Breast epithelium (tissue), 4 donors: ENCODE measurements at places on chromosomes 6 and 20. TPM values are rescaled to one million over a fixed set of nuclear protein-coding genes. Genes with fewer than 3 reads are reported as not detected.

FNDC11 gene
- total RNA-seq: 0.33 TPM

GRCh38 chr6:53301801-53302537, 46.8 kb downstream of the ELOVL5 start:
- no peak for DNase-seq

DNA sequence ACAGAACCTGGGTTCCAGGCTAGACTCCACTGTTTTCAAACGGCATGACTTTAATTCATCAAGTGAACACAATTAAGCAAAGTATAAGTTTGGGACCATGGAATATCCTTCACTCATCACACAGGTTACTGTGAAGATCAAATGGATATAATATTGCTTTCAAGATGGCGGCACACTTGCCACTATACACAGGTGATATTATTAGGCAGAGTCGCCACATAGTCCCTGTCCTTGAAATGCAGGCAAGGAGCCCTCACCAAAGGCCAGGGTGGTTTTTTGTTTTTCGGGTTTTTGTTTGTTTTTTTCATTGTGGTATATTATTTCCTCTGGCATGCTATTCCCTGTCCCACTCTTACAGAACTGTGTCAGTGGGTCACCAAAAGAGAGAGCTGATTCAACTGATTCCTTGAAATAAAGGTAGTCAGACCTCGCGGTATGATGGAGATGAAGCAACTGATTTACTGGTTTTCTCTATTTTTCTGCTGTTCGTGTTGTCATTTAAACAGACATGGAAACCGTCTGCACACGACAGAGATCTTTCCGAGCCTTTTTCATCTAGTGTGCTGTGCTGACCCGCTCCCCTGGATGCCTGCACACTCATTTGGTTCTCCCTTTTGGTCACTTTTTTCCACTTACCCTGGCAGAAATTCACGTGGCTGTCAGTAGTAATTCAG, 29.7 kb downstream of the MYB start:
- no peak for DNase-seq

GRCh38 chr20:44910690-44911262, 916 bp downstream of the PABPC1L start:
- DNase-seq: no peak

GRCh38 chr6:25930532-25931410, at the start of gene SLC17A2:
TSS of gene SLC17A2 (minus strand) at chr6:25930691. CDS start at chr6:25925796, 4,895 bp downstream.
- no peak for DNase-seq

SNAP25 gene
- total RNA-seq: 0.32 TPM

DNA sequence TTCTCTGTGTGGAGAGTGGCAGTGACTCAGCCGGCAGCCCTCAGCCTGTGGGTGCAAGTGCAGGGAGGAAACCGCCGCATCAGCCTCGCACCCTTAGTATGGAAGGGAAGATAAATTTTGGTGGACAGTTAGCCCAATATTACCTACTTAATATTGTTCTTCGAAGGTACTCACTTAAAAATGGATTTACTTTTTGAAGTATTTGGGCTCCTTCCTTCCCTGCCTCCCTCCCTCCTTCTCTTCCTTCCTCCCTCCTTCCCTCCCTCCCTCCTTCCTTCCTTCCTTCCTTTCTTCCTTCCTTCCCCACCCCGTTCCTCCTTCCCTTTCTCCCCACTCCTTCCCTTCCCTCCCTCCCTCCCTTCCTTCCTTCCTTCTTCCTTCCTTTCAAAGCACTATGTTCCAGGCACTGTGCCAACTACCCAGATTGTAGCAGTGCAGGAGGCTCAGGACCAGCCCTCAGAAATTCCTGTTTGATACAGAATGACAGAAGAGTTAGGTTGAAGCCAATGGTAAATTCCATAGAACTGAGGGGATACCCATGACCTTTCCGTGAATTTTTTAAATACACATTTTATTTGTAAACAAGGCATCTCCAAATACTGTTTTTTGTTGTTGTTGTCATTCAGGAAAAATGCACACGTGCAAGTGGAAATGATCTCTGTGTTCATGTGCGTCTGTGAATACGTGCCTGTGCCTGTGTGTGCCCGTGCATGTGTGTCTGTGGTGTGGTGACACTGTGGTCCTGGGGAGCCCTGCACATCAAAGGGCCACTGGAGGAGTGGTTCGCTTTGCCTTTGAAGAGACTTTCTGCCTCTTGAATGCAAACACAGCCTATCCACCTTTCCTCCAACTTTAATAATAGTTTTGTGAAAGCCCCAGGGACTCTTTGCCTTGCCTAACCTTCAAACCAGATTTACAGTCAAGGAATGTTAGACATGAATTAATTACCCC, 141.7 kb downstream of the EDN3 start:
- DNase-seq: no peak

DNA sequence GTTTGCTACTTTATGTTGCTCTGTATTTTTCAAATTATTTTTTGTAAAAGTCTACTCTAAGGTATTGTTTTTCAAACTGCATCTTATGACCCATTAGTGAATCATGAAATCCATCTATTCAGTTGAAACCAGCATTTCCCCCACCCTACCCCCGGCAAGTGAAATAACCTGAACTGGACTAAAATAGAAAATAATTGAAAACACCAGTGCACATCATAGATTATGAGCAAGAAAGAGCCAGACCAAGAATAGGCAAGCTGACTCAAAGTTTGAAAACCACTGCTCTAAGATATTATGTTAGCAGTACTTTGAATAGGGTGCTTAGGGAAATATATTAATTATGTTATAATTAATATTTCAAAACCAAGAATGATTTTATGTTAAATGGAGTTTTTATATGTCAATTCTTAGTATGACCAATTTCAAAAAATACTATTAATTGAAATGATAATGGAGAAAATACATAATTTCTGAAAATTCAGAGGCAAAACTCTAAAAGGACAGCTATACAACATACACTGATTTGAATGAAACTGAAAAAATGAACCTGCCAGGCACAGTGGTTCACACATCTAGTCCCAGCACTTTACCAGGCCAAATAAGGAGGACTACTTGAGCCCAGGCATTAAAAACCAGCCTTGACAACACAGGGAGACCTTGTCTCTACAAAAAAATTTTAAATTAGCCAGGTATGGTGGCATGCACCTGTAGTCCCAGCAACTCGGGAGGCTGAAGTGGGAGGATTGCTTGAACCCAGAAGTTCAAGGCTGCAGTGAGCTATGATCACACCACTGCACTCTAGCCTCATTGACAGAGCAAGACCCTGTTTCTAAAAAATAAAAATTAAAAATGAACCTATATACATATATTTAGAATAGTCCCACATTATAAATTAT, 112.0 kb downstream of the CDK19 start:
- DNase-seq: no peak

MAP7 gene
- total RNA-seq: 16.4 TPM

- no peak for DNase-seq
These were observed 117.9 kb downstream of the GMDS start for GRCh38 chr6:2127484-2127911.

DNA sequence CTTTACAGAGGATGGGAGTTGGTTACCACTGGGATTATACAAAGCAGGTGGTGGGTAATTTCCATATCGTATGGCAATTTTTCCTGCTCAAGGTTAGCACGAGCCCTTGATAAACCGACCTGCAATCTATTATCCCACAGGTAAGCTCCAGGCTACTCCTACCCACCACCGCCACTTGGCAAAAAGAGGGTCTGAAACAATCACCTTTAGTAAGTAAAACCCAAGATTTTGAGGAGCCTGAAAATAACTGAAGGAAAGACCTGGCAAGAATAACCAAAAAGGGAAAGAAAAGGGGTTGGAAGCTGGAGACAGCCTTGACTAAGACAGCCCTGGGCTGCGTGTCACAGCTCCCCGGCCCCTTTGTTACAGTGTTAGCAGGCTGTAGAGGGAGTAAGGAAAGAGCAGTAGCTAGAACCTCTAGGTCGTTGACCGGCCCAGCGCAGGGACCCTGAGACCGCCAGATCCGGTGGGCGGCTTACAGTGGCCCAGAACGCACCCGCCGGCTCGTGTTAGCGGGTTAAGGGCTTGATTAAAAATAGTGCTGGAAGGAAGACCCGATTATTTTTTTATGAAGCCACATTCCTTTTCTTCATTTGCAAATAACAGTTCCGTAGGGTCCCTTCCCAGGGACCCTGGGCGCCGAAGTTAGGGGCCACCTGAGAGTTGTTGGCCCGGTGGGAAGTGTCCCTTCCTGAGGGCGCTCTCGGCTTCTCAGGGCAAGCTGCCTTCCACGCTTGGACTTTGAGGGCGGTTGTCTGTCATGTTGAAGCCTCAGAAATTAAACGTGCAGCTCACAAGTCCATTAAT, 30.5 kb downstream of the TFAP2B start:
- DNase-seq: no peak
